ENCODE measurements at places on chromosomes 1 and 21.

DNA sequence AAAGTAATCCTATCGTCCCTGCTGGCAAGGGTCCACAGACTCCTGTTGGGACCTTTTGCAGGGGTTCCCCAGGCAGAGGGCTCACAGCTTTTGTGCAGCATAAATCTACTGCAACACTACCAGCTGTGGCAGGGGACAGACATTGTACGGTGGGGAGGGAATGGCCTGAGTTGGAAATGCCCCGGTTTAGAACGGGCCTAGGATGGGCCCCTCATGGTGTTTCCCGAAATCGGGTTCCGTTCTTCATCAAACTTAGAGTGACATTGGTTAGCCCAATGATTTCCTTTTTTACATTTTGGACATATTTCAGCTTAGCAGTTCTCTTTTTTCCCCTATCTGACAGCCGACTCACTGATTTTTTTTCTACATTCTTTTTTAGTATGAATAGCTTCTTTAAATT, 26.5 kb upstream of the SAMD11 start:
- DNase-seq, result no peak

GRCh38 chr1:114770989-114771388, 9.5 kb downstream of the SIKE1 start:
- no peak for DNase-seq

- DNase-seq, result no peak
Observed at GRCh38 chr1:61337441-61337951, 255.1 kb downstream of the NFIA start.

- DNase-seq, result no peak
Observed at GRCh38 chr1:16617778-16618580, 4.6 kb upstream of the NBPF1 start.

GRCh38 chr1:4058122-4058521, 158.1 kb upstream of the C1orf174 start:
- no peak for DNase-seq

DNA sequence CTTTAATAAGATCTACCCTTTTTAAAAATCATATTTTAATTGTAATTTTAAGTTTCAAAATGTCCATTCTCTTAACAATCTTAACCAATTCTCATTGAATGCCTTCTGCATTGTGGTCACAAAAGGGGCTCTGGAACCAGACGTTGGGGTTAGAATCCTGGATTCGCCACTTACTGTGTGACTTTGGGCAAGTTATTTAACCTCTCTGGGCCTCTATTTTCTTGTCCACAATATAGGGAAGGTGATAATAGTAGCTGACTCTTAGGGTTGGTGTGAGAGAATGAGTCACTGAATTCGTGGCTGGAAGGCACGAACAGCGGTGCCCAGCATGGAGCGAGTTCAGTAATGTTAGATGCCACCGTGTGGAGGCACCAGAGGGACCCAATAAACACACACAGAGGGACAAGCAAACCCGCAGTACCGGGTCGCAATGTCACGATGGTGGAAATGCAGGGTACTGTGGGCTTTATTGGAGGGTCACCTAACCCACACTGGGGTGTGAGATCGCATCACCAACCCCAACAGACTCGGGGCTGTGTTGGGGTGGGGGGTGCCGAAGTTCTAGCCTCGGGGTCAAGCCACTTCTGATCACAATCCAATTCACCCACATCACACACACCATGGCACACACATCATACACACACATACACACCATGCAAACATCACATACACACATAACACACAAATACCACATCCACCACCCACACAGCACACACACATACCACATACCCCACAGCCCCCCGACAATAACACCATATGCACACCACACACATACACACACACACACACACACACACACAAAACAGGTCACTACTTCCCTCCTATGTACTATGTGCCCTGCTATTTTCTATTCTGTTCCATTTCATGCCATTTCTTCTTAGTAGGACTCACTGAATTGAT, 27.0 kb upstream of the IFNAR2 start:
- no peak for DNase-seq

GRCh38 chr1:8740034-8740449, 77.4 kb downstream of the RERE start:
- no peak for DNase-seq
